ENCODE measurements at places on chromosomes 3 and 15.

DNA sequence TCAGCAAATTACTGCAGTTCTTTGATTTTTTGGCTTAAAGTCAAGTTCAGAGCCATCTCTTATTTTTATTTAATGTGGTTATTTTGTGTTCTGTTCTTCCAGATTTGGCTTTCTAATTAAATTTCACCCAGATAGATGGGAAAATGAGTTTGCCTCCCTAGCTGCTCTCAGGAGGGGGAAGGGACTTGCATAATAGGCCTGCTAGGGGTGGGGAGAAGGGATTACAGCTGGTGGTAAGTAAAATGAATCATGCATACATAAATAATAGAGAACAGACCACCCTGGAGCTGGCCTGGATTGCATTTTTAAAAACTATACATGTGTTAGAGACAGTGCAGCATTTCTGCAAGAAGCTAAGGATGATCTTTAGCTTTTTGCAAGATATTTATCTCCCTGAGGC lies 3.9 kb upstream of the PXYLP1 start:
- no peak for DNase-seq

DNA sequence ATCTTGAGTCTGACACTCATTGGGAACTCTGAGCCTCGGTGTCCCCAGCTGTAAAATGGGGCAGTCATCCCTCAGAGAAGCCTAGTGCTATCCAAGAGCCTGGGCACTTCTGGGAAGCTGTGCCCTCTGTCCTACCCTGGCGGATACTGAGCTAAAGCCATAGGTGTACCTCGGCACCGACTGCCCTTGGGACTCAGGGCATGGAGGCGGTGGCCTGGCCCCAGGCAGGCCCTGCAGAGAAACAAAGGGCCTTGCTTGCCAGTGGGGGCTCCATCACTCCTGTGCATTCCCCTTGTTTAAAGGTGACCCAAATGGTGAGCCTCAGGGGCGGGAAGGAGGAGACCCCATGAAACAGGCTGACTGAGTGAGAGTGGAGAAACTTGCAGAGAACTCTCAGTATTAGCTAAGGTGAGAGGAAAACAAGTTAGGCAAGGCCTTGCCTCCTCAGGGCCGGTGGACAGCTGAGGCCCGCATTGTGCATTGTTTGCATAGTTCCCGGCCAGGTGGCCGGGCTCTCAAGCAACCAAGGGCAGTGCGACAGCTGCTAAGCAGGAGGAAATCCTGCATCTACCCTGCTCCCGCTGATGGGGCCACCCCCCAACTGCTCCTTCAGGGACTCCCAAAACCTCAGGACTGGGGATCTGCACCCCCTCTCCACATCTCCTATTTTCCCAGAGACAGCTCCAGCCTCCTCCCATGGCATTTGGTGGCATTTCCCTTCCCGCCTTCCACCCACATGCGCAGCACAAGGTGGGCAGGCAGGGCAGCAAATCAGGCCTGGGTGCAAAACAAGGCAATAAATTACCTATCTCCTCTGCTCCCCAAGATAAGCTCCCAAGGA lies 4.3 kb downstream of the PFKFB4 start:
- DNase-seq, result no peak

- no peak for DNase-seq
Observed at GRCh38 chr15:52960283-52960682, 170.1 kb upstream of the ONECUT1 start.

DNA sequence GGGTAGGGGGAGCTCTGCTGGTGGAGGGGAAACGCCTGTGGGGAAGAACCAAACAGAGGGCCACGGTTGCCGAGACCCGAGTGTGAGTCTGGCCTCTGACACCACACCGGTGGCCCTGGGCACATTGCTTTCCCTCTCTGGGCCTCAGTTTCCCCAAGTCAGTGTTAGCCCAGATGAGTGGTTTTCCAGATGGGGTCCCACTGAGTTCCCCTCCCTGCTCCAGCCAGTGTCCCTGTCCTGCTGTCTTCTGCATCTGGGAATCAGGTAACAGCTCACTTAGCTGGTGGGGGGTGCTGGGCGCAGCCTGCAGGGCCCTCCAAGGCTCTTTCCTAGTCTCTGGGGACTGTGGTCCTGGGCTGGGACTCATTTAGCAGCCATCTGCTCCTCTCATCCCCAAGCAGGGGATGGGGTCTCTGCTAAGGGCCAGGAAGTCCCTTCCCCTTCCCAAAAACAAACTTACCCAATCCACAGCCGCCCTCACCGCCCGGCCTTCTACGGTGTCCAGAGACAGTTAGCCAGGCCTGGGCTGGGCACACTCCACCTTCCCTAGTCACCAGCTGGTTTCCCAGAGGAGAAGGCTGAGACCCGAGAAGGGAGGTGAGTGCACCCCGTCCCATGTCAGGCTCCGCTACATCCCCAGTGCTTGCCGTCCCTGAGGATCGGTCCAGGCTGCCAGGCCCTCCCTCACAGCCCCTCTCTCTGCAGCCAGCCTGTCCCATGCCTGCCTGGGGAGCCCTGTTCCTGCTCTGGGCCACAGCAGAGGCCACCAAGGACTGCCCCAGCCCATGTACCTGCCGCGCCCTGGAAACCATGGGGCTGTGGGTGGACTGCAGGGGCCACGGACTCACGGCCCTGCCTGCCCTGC lies 676 bp downstream of the GP9 start:
- no peak for DNase-seq

DNA sequence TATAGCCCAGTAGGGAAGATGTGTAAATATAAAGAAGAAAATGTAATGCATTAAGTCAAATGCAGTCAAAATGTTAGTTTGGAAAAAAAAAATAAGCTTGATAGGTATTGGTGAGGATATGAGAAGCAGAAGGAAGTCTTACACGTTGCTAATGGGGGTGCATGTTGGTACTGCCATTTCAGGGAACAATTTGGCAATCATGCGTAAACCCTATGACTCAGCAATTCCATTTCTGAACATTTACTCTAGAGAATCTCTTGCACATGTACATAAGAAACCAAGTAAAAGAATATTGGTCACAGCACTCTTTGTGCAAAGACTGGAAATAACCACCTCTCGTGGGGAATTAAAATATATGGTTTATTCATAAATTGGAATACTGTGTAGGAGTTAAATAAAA lies 35.5 kb upstream of the TIMP4 start:
- no peak for DNase-seq

DNA sequence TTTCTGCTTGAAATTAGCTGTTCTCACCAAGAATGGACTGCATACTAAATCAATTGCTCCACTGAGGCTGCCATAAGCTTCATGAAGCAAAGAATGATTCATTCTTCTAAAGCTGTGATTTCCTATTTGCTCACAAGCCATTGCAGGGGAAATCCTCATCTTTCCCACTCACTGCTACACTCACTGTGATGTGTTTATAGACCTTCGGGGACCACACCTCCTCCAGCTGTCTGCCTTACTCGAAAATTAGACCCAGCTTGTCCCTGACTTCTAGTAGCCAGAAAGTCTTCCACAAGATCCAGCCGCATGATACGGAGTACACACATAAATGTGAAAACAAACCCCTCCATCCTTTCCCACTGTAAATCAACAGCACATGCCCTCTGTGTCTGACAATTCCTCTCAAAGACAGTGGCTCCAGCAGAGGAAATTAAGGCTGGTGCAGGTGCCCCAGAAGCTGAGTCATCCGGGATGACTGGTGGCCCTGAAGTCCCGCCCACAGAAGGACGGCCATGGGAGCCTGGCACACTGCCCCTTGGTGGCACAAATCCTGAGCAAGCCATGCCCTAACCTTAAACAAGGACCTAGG lies 172.0 kb downstream of the STT3B start:
- no peak for DNase-seq

DNA sequence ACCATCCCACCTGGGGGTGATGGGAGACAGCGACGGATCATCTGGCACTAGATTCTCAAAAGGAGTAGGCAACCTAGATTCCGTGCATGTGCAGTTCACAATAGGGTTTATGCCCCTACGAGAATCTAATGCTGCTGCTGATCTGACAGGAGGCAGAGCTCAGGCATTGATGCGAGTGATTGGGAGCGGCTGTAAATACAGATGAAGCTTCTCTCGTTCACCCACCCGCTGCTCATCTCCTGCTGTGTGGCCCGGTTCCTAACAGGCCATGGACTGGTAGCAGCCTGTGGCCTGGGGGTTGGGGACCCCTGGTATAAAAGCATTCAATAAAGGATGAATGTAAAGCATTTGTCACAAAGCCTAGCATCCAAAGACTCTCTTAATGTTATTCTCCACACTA lies 126.8 kb downstream of the FRMD4B start:
- no peak for DNase-seq

GRCh38 chr15:42608752-42609488 lies 33.5 kb downstream of the STARD9 start:
- DNase-seq, result no peak

- DNase-seq, result no peak
Observed at GRCh38 chr3:106452096-106452495, 583.3 kb upstream of the CBLB start.

- no peak for DNase-seq
Observed at GRCh38 chr15:26562336-26562735, 210.5 kb downstream of the GABRB3 start.

GRCh38 chr15:48766196-48766595 lies 44.7 kb downstream of the CEP152 start:
- no peak for DNase-seq

- no peak for DNase-seq
Observed at GRCh38 chr3:128205558-128206145, 52.4 kb downstream of the EEFSEC start.

GRCh38 chr3:174873832-174874657 lies 14.9 kb downstream of the NAALADL2 start:
- DNase-seq, result no peak

DNA sequence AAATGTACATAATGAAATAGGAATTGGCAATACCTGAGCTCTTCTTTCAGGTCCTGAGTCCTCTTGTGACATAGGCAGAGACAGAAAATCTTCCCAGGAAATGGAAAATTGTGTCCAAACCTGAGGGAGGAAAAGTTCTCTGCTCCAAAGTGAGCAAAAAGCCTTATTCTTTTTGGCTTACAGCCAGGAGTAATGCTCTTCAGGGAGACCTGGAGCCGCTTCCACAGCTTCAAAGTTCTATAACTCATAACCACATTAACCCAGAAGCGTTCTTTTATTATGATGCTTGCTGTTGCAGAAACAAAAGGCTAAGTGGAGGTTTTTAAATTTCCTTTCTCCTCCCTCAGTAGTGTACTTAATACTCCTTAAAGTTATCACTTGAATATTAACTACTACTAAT lies 633 bp downstream of the IGSF10 start:
- no peak for DNase-seq

DNA sequence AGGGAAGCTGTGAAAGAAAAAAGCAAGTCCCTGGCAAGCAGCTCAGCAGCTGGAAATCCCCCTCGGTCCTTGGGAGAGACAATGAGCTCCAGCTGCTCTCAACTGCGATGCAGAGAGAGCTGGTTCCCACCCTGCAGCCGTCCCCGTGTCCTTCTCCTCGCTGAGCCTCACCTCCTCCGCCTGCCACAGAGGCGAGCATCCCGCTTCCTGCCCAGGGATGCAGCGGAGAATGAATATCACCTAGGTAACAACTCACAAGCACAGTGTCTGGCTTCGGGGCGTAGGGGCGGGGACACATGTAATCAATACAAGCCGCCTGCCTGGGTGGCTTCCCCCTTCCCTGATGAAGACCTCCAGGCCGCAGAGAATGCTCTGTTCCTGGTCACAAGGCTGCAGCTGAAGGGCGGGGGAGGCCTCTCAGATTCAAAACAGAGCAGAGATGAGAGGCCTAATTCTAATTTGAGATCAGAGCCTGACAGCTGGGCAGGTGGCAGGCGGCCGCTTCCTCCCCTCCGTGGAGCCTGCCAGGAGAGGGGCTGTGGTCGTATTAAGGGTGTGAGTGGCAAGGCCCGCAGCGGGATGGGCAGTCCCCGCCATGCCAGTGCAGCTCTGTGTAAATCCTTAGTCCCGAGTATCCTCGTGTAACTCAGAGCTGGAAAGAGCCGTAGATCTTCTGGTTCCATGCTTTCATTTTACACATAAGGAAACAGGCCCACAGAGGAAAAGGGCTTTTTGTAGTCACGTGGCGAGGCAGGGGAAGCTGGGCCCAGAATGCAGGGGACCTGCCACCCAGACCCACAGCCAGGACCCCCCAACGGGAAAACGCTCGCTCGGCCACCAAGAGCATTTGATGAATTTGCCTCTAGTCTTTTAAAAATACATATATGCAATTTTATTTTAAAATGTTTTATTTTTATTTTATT lies 24.3 kb downstream of the ZDHHC19 start:
- no peak for DNase-seq

GRCh38 chr15:58572521-58572920 lies 140.7 kb downstream of the LIPC start:
- no peak for DNase-seq

DNA sequence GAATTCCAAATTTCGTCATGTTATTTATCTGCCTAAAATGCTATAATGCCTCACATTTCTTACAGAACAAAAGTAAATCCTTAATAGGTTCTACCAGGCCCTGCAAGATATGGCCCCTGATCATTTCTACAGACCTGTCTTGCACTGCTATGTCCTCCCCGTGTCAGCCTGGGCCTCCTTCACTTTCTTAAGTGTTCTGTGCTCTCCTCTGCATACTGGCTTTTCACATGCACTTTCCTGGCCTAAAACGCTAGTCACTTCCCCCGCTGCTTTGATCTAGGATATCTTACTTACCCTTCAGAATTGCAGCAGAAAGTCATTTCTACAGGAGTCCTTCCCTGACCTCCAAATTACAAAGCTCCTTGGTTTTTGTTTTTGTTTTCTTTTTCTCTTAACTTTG lies 551.3 kb downstream of the NSUN3 start:
- DNase-seq, result no peak

GRCh38 chr3:196051282-196052076 lies 30.4 kb downstream of the TFRC start:
- DNase-seq, result no peak

DNA sequence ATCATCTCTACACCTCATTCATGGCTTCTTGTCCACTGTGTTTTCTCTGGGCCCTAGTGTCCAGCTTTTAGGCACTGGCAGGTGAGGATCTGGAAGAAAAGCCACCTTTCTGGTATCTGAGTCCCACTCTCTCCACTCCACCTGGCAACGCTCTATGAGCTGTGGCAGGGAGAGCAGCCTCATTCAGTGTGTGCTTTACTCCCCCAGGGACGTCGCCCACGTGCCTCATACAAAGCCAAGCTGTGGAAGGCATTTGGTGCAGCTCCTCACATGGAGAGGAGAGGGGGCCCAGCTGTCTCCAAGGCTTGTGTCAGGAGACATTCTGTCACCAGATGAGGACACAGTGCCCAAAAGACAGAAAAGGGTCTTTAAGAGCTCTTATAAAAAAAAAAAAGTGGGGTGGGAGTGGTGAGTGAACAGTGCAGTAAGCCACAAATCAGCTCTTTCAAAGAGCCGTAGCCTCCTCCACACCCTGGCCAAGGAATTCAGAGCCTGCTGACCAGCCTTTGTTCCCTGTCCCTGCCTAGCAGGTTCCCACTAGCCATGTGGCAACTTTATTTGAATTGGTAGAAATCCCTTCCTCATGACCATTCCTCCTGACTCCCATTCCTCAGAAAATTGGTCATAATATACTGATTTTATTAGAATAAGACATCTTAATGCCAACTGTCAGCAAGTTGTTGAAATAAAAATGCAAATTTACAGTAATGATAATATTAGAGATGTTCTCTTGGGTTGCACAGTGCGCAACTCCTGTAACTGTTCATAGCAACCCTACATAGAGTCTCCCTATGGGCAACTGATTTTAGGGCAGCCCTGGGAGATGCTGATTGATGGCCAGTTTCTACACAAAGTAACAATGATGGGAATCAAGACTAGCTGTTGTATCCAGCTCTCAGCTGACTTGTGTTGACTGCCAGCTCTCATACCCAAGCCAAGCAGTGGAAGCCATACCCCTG lies 29.5 kb downstream of the GALNT15 start:
- no peak for DNase-seq
